ENCODE measurements at places on chromosomes 5 and 9.

GRCh38 chr5:112333331-112333781 is 85.7 kb downstream of the EPB41L4A start:
- DNase-seq: no peak

DNA sequence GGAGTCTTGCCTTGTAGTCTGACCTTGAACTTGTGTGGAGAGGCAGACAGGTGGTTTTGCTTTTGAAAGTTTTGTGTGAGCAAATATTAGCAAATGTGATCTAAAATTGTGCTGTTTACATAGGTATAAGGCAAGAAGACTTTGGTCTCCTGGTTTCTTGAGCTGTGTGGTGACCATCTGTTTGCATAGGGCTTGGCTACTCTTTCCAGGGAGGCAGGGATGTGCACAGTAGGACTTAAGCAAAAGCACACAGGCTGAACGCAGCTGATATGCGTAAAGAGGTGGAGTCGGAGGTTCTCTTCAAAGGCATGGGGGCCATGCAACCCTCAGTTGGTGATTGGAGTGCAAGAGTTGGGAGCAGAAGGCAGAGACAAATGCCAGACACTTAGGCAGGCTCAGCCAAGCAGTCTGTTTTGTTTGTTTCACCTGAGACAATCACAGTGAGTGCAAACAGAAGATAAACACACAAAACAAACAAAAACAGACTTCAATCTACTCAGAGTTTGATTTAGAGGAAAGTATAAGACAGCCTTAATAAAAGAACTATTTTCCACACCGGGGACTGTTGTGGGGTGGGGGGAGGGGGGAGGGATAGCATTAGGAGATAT is 744.2 kb downstream of the MTRR start:
- DNase-seq: no peak

DNA sequence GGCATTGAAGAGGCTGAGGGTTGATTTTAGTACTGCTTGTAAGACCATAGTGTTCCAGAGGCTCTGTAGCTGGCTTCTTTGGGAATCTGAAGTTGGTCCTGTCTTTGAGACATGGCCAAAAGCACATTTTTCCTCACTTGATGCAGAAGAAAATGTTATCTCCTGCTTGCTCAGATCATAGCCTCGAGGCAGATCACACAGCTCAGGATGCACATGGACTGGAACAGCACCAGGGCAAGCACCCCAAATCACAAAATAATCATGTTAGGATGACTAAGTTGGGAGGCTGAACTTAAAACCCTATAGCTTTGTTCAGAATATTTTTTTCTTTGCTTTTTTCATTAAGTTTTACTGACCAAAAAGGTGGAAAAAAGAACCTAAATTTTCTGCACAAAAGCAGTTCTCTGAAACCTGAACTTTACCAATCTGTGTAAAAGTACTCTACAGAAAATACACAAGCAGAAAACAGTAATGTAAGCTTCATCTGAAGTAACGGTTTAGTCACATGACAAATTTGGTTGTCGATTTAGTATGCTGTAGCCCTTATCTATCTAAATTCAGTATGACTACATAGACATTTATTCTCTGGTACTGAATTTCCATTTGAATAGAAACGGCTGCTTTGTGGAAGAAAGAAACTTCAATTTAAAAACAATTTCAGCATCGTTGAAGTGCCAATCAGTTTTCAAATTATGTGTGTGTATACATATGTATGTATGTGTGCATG is 3.4 kb downstream of the KLHL9 start:
- DNase-seq: no peak

- no peak for DNase-seq
These were observed 113.3 kb upstream of the CAST start for GRCh38 chr5:96548905-96549304.

- no peak for DNase-seq
These were observed 27.4 kb downstream of the RCL1 start for GRCh38 chr9:4820168-4820567.

DNA sequence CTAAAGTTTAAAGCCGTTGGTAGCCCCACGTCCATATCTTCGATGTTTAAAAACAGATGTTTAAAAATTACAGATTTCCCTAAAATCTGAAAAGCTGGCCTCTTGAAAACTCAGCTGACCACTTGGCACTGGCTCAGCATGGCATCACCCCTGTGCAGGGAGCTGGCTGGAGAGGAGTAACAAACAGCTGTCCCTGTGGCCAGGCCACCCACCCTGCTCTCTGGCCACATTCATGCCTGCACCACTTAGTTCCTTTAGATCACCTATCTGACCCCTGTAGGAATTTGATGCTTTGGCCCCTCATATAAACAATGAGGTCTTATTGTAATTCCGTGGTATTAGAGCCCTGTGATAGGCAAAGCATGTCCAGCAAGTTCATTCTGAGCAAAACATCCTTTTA is 107.5 kb downstream of the FRMD3 start:
- no peak for DNase-seq

Data from stimulated activated CD4-positive, alpha-beta T cell treated with anti-CD3 and anti-CD28 coated beads, Interleukin-2, amount 100 ng/mL, for 24 hours (primary cell).